ENCODE measurements at places on chromosomes 16 and 17. TPM values are rescaled to one million over a fixed set of nuclear protein-coding genes. Genes with fewer than 3 reads are reported as not detected.
A peak's percentile ranks its signal among the peaks of the same experiment; 100 is the strongest.

- no peaks in the 10 kb centered on the region for H3K27me3 ChIP-seq
- peak within 1 kb of the TSS; percentile 99 for H3K27ac ChIP-seq
- H3K4me3 ChIP-seq, result peak within 1 kb of the TSS; percentile 97
- H3K4me1 ChIP-seq, result peaks cover 7% of the 10 kb centered on the region
These were observed at the start of gene SAT2 for GRCh38 chr17:7627250-7628121. SAT2 (minus strand) TSS chr17:7627821; CDS start chr17:7627635, 186 bp downstream.

- no peak overlapping the region for H3K4me3 ChIP-seq
- H3K27me3 ChIP-seq, result no peaks in the 10 kb centered on the region
- H3K4me1 ChIP-seq, result no peaks in the 10 kb centered on the region
- DNase-seq, result peak; percentile 90
These were observed 17.6 kb downstream of the HIGD1B start for GRCh38 chr17:44865231-44865660.

The TBC1D3H gene
- not detected for total RNA-seq

The PLK1 gene
- total RNA-seq, result 141 TPM

The DNAH17 gene
- total RNA-seq, result 0.59 TPM

GRCh38 chr16:56423584-56424403 lies 1.6 kb downstream of the AMFR start:
- peak overlapping the region; percentile 71 for H3K4me3 ChIP-seq
- no peak for DNase-seq
- H3K27ac ChIP-seq, result no peak overlapping the region
- H3K36me3 ChIP-seq, result no peaks in the 10 kb centered on the region
- peaks cover 28% of the 10 kb centered on the region for H3K4me1 ChIP-seq
- peaks cover 15% of the 10 kb centered on the region for H3K27me3 ChIP-seq

DNA sequence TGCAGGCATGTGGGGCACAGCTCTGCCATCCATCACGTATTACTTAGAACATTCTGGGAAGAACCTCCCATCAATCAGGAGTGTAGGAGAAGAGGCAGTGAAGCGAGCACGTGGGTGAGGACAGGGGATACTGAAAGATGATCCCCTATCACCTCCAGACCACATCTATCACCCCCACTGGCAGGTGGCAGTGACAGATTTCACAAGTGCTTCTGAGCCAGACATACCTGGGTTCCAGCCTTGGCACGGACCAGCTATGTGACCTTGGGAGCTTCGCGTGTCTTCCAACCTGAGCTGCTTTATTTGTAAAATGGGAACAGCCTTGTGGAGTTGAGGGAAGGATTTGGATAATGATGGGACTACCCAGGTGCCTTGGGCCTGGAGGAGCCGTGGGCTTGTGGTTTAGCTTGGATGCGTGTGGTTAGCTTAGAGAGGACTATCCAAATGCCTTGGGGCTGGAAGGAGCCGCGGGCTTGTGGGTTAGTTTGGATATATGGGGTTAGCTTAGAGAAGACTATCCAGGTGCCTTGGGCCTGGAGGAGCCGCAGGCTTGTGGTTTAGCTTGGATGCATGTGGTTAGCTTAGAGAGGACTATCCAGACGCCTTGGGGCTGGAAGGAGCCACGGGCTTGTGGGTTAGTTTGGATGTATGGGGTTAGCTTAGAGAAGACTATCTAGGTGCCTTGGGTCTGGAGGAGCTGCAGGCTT lies 206.4 kb downstream of the ENGASE start:
- H3K36me3 ChIP-seq, result no peaks in the 10 kb centered on the region
- H3K4me1 ChIP-seq, result no peaks in the 10 kb centered on the region
- no peak overlapping the region for H3K27ac ChIP-seq
- DNase-seq, result no peak
- H3K4me3 ChIP-seq, result no peak overlapping the region

The PABPN1L gene
- total RNA-seq, result not detected

GRCh38 chr17:4097165-4097960 lies 45.5 kb downstream of the ZZEF1 start:
- no peaks in the 10 kb centered on the region for H3K4me1 ChIP-seq
- 0 out of 2 replicates have a peak, but pooled peaks cover 5% of the 10 kb centered on the region for H3K36me3 ChIP-seq
- no peak overlapping the region for H3K4me3 ChIP-seq
- DNase-seq, result no peak
- H3K27ac ChIP-seq, result no peak overlapping the region

DNA sequence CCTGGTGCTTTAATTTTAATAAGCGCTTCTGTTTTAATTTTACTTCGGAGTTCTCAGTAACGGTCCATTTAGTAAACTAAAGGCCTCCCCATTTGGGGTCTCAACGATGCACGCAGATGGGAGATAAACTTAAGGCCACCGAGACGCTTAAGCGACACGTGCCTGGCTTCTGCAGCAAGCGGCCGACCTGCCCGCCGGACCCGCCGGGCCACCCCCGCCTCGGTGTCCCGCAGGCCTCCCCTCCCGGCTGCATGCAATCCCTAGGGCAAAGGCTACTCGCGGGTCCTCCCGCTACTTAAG lies 592 bp downstream of the GCSH start:
- no peaks in the 10 kb centered on the region for H3K36me3 ChIP-seq
- no peaks in the 10 kb centered on the region for H3K27me3 ChIP-seq
- H3K4me1 ChIP-seq, result peaks cover 4% of the 10 kb centered on the region
- peak overlapping the region; percentile 94 for H3K4me3 ChIP-seq

DNA sequence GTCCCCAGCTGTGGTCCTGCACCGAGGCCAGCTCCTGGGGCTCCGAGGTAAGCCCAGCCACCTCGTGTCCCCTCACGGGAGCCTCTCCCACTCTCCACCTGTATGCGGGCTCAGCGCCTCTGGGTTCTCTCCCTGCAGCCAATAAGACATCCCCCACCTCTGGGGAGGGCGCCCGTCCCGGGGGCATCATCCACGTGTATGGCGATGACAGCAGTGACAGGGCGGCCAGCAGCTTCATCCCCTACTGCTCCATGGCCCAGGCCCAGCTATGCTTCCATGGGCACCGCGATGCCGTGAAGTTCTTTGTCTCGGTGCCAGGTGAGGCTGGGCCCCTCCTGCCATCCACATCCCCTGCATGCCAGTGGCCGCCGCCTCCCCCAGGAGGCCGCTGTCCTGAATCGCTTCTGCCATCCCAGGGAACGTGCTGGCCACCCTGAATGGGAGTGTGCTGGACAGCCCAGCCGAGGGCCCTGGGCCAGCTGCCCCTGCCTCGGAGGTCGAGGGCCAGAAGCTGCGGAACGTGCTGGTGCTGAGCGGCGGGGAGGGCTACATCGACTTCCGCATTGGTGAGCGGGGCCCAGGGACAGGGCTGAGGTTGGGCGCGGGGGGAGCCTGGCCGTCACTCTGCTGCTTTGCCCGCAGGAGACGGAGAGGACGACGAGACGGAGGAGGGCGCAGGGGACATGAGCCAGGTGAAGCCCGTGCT lies 3.1 kb downstream of the NME3 start:
- no peaks in the 10 kb centered on the region for H3K36me3 ChIP-seq
- no peak overlapping the region for H3K4me3 ChIP-seq
- H3K27ac ChIP-seq, result no peak overlapping the region
- DNase-seq, result no peak
- H3K4me1 ChIP-seq, result peaks cover 4% of the 10 kb centered on the region

DNA sequence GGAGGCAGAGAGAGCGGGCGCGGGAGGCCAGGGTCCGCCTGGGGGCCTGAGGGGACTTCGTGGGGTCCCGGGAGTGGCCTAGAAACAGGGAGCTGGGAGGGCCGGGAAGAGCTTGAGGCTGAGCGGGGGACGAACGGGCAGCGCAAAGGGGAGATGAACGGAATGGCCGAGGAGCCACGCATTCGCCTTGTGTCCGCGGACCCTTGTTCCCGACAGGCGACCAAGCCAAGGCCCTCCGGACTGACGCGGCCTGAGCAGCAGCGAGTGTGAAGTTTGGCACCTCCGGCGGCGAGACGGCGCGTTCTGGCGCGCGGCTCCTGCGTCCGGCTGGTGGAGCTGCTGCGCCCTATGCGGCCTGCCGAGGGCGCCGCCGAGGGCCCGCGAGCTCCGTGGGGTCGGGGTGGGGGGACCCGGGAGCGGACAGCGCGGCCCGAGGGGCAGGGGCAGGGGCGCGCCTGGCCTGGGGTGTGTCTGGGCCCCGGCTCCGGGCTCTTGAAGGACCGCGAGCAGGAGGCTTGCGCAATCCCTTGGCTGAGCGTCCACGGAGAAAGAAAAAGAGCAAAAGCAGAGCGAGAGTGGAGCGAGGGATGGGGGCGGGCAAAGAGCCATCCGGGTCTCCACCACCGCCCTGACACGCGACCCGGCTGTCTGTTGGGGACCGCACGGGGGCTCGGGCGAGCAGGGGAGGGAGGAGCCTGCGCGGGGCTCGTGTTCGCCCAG lies 1.2 kb upstream of the CBX4 start:
- H3K4me3 ChIP-seq, result peak overlapping the region; percentile 64
- peaks cover 88% of the 10 kb centered on the region for H3K27me3 ChIP-seq
- peaks cover 41% of the 10 kb centered on the region for H3K4me1 ChIP-seq
- no peak overlapping the region for H3K27ac ChIP-seq
- H3K36me3 ChIP-seq, result no peaks in the 10 kb centered on the region
- peak; percentile 67 for DNase-seq

- no peak overlapping the region for H3K27ac ChIP-seq
- H3K36me3 ChIP-seq, result no peaks in the 10 kb centered on the region
- no peaks in the 10 kb centered on the region for H3K27me3 ChIP-seq
- H3K4me1 ChIP-seq, result peaks cover 10% of the 10 kb centered on the region
These were observed 82.1 kb downstream of the CCT6B start for GRCh38 chr17:34879146-34879545.

The FAM83G gene
- 44.5 TPM for total RNA-seq

- peaks cover 11% of the 10 kb centered on the region for H3K4me1 ChIP-seq
- peaks cover 44% of the 10 kb centered on the region for H3K27me3 ChIP-seq
- peak; percentile 89 for DNase-seq
These were observed 12.5 kb downstream of the SAMD14 start for GRCh38 chr17:50117202-50118051.

DNA sequence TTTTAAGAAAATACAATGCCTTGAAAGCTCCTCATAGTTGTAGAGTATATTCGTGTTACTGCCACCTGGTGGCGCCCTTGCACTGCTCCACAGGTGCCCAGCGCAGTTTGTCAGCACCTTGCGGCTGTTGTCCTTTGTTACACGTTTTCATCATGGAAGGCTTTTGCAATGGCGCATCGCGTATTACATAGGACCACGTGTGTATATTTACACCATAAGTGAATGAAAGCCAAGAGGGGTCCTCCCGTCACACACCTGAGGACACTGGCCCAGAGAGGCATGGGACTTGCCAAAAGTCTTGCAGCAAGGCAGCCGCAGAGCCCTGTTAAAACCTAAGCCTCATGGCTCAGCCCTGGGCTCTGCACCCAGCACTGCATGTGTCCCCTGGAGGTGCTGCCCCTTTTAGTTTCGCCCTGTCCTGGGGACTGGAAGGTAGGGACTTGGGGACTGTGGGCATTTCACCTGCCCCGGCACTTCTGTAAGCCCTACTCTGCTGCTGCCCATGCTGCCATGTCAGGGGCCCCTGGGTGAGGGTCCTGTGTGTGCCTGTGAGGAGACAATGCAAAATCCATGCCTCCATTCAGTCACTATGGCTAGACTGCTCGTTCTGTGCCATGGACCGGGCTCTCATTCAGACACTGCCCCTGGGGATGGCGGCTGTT lies 24.3 kb downstream of the POLR3E start:
- H3K27me3 ChIP-seq, result no peaks in the 10 kb centered on the region
- H3K27ac ChIP-seq, result 0 out of 2 replicates have a peak overlapping the region, but pooled peaks have one; percentile 72
- DNase-seq, result peak; percentile 91
- peaks cover 20% of the 10 kb centered on the region for H3K36me3 ChIP-seq

- no peaks in the 10 kb centered on the region for H3K27me3 ChIP-seq
- no peak overlapping the region for H3K27ac ChIP-seq
- H3K4me3 ChIP-seq, result no peak overlapping the region
- no peaks in the 10 kb centered on the region for H3K36me3 ChIP-seq
These were observed 129.2 kb upstream of the TOM1L1 start for GRCh38 chr17:54771409-54771915.

The CTRB1 gene
- total RNA-seq, result not detected

- DNase-seq, result no peak
- no peaks in the 10 kb centered on the region for H3K4me1 ChIP-seq
- no peak overlapping the region for H3K4me3 ChIP-seq
- H3K27me3 ChIP-seq, result no peaks in the 10 kb centered on the region
- peaks cover 11% of the 10 kb centered on the region for H3K36me3 ChIP-seq
- no peak overlapping the region for H3K27ac ChIP-seq
These were observed 13.3 kb downstream of the SLC16A3 start for GRCh38 chr17:82241926-82242697.

DNA sequence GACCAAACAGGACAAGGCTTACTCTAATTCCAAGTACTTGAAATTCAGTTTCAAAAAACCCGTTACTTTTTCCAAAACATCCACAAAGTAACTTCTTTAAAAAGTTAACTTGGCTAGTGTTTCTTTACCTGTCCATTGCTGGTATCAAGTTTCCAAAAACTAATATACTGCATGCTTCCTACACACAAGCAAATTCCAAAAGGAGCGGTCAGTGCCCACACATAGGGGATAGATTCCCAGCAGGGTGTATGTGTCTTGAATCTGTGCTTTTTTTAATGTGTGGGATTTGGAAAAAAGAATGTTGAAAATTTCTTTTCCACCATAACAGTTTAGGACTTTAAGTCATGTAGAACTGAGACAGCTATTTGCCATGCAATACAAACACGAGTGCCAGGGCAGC lies 367.8 kb upstream of the SOX9 start:
- H3K4me3 ChIP-seq, result no peak overlapping the region
- no peaks in the 10 kb centered on the region for H3K27me3 ChIP-seq
- H3K4me1 ChIP-seq, result no peaks in the 10 kb centered on the region
- H3K27ac ChIP-seq, result no peak overlapping the region
- no peak for DNase-seq

GRCh38 chr17:70658317-70658716 lies 489.0 kb downstream of the KCNJ2 start:
- DNase-seq, result no peak
- H3K27me3 ChIP-seq, result no peaks in the 10 kb centered on the region
- no peak overlapping the region for H3K27ac ChIP-seq

DNA sequence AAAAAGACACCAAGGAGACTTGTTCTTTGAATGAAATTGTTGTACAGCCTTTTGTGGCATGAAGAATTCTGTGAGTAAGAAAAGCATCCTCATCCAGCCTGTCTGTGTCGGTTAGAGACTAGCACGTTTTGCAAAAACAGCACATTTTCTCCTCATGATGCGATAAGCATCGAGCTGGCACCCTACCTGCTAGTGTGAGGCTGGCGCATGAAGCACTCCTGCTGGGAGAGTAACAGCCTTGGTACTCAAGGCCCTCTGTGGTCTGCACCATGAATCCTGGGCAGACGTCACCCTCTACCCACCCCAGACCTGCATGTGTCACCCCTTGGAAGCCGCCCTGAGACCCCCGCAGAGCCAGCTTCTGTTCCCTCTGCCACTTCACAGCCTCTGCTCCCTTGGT lies 92.6 kb upstream of the TMEM132E start:
- no peak overlapping the region for H3K27ac ChIP-seq
- H3K27me3 ChIP-seq, result peaks cover 13% of the 10 kb centered on the region

GRCh38 chr16:6633456-6633855 lies 699.2 kb upstream of the RBFOX1 start:
- no peak overlapping the region for H3K4me3 ChIP-seq
- no peaks in the 10 kb centered on the region for H3K4me1 ChIP-seq
- H3K27me3 ChIP-seq, result no peaks in the 10 kb centered on the region
- H3K36me3 ChIP-seq, result no peaks in the 10 kb centered on the region

DNA sequence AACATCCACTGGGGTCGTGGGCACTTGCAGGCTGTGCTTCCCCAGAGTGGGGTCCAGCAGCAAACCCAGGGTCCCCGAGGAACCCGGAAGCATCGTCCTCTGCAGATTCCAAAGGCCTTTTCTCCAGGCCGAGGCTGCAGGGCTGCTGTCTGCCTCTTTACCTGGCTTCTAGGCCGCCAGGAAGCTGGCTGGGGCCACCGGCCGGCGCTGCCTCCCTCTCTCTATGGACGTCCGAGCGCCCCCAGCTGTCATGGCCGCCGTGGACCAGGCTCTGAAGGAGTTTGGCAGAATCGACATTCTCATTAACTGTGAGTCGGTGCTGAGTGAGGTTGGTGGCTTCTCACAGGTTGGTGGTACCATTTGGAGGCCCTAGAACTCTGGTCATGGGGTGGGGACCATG lies 5.6 kb downstream of the DECR2 start:
- no peak for DNase-seq
- no peaks in the 10 kb centered on the region for H3K4me1 ChIP-seq
- no peak overlapping the region for H3K27ac ChIP-seq
- H3K4me3 ChIP-seq, result no peak overlapping the region
- no peaks in the 10 kb centered on the region for H3K36me3 ChIP-seq

The MMP28 gene
- total RNA-seq, result not detected

Measured in GM23338 (cell line).